ENCODE measurements at places on chromosomes 12 and 14.

DNA sequence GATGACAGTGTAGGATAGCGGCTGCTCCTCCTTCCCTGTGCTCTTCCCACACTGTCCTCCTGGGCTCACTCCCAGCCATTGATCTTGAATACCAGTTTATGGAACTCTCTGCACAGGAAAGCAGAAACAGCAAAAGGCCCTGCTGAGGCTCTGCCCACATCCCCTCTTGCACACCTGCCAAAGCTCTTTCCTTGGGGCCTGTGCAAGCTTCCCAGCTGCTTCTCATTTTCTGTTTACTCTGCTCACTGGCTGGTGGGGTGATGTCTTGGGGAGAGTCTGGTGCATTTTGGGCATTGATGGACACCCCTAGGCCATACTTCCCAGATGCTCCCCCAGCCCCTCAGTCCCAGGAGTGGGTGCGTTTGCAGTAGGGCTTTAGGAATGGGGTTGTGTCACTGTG is 361.8 kb downstream of the TMEM121 start:
- no peak for DNase-seq

DNA sequence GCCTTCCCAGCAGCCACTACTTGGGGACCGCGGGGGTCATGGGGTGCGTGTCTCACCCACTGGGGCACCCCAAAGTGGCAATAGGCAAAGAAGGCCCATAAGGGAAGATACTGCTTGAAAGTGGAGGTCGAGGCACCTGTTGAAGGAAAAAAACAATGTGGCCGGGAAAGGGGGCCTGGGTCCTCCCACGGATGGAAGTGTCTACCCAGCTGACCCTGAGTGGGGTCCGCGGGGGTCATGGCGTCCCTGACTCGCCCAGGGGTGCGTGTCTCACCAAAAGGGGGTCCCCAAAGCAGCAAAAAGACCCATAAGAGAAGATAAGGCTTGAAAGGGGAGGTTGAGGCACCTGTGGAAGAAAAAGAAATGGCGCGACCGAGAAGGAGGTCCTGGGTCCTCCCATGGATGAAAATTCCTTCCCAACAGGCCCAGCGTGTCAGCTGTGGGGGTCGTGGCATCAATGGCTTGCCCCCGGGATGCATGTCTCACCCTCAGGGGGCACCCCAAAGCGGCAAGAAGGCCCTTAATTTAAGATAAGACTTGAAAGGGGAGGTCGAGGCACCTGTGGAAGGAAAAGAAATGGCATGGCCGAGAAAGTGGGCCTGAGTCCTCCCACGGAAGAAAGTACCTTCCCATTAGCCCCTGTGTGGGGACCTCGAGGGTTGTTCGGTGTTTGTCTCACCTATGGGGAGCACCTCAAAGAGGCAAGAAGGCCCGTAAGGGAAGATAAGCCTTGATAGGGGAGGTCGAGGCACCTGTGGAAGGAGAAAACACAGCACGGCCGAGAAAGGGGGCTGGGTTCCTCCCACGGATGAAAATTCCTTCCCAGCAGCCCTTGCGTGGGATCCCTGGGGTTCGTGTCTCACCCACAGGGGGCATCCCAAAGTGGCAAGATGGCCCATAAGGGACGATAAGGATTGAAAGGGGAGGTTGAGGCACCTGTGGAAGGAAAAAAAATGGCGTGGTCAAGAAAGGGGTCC is 266.0 kb downstream of the ALG10 start:
- DNase-seq = no peak

DNA sequence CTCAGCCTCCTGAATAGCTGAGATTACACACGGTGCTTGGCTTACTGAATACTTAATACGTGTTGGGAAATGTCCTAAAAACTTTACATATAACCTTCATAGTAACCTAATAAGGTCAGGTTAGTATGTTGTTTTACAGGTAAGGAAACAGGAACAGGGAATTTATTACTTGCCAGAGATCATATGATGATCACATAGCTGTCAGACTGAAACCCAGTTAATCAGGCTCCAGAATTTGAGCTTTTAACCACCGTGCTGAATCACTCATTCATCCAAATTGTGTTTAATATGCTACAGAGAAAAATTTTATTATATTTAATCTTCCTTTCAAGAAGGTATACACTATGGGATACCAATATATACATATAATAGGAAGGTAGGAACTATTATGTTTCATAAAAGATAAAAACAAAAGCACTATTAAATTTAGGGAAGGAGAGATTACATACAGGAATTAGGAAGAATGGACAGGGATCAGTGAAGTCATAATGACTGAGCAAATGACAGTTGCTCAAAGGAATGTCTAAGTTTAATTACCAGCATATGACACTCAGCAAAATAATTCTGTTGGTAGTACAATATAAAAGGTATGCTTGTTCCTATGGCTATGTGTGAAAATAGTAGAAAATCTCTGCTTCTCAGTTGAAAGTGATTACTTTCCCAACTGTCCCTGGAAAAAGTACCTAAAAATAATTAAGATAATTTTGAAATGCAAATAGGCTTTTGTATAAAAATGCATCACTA is 59.3 kb downstream of the HEATR5A start:
- no peak for DNase-seq

DNA sequence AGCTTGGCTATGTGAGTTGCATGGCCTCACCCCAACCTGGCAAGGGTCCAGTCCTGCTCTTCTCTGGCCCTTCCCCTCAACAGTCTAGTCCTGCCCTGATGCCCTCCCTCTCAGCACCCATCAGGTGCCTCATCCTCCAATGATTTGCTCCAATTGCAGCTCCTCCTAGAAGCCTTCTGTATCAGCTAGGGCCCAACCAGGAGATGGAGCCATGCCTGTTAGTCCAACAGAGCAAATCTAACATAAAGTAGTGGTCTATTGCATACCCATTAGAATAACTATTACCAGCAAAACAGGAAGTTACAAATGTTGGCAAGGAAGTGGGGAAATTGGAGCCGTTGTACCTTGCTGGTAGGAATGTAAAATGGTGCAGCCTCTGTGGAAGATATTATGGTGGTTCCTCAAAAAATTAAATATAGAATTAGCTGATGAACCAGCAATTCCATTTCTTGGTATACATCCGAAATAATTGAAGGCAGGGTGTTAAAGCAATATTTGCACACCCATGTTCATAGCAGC is 163.5 kb downstream of the VRK1 start:
- DNase-seq = no peak

- DNase-seq = no peak
Observed at GRCh38 chr14:47626151-47627035, 49.0 kb downstream of the MDGA2 start.

GRCh38 chr14:98956181-98956580 is 315.8 kb downstream of the BCL11B start:
- no peak for DNase-seq

- no peak for DNase-seq
Observed at GRCh38 chr14:24639905-24640304, 5.9 kb upstream of the GZMB start.
